OCI-M1 (cell line): ENCODE measurements at places on chromosomes 3 and 15.

GRCh38 chr15:39548561-39548960 is 32.3 kb upstream of the THBS1 start:
- DNase-seq, result no peak

DNA sequence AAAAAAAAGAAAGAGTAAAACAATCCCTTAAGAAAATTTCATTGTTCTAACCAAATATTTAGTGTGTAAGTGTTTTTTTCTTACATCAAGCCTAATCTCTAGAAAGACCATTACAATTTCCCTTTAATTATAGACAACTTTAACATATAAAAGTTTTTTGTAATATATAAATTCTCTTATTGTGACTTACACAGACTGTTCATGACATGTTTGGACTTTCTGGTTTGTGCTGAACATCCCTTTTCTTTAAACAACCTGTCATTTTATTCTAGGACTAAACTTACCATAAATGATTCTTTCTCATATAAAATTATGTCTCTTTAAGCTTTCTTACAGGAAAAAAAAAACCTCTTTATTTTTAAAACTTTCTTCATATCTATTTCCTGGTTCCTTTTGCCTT is 13.0 kb upstream of the BTLA start:
- DNase-seq, result peak; percentile 10

DNA sequence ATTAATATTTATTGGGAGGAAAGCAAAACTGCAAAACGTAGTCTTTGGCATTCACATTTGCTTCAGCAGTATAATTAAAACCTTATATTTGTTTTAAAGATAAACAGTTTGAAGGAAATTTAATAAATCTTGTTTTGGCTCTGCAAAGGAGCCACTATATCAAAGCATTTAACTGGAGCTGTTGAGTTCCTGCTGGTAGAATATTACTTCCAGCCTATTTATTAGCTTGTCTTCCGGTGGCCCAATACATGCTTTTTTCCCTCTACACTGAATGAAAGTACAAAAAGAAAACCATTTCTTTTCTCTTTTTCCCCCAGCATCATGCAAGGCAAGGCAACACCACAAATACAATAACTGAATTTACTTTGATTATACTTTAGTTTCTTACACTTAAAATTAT is 26.3 kb downstream of the SPTSSB start:
- no peak for DNase-seq

DNA sequence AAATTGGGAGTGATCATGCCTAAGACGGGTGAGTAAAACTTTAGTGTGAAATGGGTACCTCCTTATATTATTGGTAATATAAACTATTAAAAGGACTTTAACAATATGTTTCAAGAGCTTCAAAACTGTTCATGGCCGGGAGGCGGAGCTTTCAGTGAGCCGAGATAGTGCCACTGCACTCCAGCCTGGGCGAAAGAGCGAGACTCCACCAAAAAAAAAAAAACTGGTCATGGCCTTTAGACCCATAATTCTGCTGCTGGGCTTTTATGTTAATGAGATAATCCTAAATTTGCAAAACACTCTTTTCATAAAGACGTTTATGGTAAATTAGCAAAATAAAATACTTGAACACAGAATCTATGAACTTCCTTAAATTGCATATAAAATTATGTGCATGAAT is 22.8 kb downstream of the TRPC1 start:
- DNase-seq, result no peak

DNA sequence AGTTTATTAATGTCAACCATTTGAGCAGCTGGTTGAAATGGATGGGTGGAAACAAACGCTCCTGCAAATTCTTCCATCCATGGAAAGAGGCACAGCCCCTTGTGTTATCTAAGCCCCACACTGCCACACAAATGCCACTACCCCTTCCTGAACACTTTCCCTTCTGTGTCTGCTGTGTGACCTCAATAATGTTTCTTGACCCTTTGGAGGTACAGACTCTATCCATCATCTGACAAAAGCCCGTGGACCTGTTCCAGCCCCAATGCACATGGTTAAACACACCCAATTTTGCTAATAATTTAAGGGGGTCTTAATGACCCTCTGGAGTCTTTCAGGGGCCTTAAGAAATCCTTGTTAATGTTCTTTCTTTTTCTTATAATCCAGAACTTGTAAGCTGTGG is 482.2 kb upstream of the CFAP20DC start:
- DNase-seq, result no peak

DNA sequence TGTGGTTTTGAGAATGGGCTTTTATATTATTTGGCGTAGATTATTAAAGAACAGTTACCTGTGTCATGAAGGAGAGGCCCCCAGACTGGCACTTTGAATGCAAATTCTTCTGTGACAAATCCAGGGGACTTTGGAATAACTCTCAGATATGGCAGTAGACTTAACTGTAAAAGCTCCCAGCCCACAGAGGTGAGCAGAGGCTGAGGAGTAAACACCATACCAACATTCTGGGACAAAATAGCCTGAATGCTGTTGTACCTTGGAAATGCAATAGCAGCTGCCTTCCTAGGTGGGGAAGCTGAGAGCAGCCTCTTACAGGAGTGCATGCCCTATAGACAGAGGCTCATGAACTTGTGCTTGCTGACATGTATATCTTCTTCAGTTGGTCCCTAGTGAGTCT is 187.6 kb upstream of the CTDSPL start:
- no peak for DNase-seq

GRCh38 chr3:40908612-40909011 is 290.7 kb upstream of the CTNNB1 start:
- DNase-seq, result no peak

DNA sequence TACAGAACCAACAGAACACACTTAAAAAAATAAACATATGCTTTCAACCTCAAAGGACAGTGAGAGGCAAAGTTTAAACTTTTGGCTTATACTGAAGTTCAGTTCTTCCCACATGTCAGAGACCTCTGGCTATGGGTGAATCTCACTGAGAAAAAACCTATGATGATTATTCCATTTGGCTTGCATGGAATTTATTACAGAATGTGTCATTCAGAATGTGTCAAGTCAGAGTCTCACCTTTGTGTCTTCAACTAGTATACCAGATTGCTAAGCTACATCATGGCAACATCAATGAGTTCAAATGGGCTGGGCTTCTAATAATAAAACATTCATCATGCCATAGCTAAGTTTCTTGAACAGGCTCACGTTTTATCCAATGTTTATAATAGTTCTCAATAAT is 987.0 kb downstream of the NTRK3 start:
- DNase-seq, result no peak

DNA sequence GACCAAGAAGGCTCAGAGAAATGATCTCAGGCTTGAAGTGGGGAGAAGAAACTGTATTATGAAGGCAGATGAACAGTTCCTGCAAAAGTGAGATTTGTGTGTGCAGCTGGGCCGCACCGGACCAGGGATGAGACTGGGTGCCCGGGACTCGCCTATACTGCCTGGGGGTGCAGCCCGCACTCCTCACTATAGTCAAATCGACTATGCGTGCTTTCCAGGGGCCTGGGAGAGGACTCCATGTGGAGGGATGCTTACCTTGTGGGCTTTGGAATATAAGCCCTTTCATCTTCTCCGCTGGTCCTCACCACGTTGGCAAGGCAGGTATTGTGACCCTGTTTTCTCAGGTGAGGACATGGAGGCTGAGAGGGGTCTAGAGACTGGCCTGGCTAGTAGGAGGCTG is 32.9 kb upstream of the APOD start:
- no peak for DNase-seq

- DNase-seq, result peak; percentile 14
Measured at GRCh38 chr3:141231952-141232823, 563 bp downstream of the PXYLP1 start.

- no peak for DNase-seq
Measured at GRCh38 chr15:75995611-75996010, 16.6 kb downstream of the NRG4 start.

- no peak for DNase-seq
Measured at GRCh38 chr15:34018021-34018645, 20.9 kb downstream of the AVEN start.

DNA sequence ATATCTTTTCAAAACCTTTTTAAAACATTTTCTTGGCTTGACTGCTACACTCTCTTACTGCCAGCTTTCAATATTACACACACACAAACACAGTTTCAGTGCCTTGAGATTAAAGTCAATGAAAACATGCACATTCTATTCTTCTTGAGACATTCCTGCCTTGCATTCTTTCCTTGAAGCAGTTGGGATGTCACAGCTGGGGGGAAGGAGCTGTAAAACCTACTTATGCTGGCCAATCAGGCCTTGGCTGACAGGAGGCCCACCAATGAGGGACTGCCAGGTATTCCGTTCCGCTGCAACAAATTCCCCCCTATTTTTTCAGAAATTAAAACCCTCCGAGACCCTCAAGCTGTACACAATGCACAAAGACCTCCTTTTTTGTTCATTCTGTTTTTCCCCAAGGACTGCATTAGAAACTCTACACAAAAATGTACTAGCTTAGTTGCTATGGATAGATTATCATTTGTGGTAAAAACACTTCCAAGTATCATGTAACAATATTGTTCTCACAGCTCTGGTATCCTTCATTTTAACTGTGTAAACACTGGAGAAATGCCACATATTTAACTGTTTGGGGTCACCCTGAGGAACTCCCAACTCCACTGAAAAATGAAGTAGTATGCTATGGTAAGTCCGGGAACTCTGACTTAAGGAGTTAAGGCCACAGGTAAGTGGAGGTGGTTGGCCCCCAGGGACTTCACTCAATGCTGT is 18.5 kb downstream of the FSTL1 start:
- DNase-seq, result no peak

- no peak for DNase-seq
Measured at GRCh38 chr3:40845447-40845846, 320.7 kb downstream of the ZNF621 start.

GRCh38 chr3:52313774-52314188 is 2.3 kb upstream of the DNAH1 start:
- DNase-seq, result peak; percentile 5

DNA sequence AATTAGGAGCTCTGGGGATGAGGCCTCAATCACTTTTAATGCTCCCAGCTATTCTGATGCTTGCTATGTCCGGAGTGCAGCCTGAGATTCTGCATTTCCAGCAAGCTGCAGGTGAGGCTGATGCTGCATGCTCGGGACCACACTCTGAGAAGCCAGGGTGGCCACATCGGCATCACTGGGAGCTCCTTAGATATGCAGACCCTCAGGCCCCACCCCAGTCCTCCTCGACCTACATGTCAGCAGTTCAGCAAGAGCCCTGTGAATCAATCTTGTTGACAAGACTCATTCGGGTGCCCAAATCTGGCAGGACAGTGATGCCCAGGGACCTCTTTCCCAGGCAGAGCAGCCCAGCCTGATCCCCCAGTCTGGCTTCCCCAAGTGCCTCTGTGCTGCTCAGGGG is 44.1 kb upstream of the LCTL start:
- DNase-seq, result no peak

DNA sequence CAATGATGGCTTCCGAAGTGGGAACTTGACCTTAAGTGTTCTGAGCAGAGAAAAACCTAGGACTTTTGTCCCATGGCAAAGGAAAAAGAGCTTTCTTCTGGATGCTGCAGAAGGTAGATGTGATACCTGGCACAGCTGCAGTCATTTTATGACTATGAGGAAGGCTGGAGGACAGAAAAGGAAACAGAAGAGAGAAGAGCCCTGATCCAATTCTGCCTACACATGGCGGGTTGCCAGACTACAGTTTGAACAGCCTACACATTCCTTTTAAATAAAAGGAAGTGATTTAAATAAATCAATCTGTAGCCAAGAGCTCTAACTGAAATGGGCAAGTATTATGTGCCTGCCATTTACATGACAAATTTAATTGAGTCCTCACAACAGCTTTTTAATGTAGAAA is 43.6 kb upstream of the CHRNB4 start:
- DNase-seq, result no peak

GRCh38 chr3:122893754-122894668 is 99.1 kb downstream of the SLC49A4 start:
- DNase-seq, result no peak

DNA sequence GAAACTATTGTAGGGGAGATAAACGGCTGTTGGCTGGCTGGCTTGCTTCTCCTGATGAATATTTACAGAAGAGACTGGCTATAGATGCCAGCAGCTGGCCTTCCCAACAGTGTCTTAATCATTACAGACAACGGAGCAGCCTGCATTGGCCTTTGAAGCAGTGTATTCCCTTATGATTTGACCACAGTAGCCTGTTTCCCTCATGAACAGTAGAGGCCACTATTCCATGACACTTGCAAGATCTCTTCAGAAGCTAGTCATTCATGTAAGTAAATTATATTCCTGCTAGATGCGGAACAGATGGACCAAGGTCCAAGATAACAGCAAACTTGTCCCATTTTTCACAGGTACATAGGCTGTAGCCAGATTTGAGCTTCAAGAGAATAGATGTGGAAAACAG is 47.3 kb downstream of the TMCO5A start:
- peak; percentile 33 for DNase-seq

DNA sequence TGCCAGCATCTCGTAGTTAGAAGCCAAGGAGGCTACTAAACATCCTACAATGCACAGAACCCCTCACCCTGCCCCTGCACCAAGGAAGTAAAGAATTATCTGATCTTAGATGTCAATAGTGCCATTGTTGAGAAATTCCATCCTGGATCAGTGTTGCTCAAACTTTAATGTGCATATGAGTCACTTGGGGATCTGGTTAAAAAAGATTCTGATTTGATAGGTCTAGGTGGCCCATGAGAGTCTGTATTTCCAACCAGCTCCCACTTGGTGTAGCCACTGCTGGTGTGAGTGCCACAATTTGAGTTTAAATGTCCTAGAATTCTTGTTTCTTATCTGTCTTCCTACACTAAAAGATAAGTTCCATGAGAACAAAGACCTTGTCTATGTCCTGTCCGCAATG is 43.7 kb downstream of the TMEM45A start:
- DNase-seq, result no peak

GRCh38 chr15:23687143-23687470 is at the start of gene NDN:
NDN (minus strand) TSS chr15:23687305; CDS start chr15:23687217, 88 bp downstream.
- no peak for DNase-seq

DNA sequence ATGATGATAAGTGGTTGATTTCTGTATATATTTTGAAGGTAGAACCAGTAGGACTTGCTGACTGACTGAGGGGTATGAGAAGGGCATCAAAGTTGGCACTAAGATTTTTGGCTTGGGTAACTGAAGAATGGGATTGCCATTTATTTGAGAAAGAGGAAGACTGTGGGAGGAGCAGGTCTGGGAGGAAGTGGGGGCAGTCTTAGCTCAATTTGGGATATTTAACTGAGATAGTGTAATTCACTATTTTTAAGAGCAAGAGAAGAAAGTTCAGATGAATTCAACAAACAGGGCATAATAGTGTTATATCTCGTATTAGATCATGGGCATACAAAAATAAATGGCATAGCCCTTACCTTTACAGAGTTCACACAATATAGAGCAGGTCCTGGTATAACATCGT is 1.7 kb downstream of the BUB1B start:
- DNase-seq, result peak; percentile 30

- no peak for DNase-seq
Measured at GRCh38 chr3:35596335-35596995, 42.9 kb upstream of the ARPP21 start.

GRCh38 chr15:55555089-55555488 is 33.1 kb downstream of the PYGO1 start:
- DNase-seq, result no peak

DNA sequence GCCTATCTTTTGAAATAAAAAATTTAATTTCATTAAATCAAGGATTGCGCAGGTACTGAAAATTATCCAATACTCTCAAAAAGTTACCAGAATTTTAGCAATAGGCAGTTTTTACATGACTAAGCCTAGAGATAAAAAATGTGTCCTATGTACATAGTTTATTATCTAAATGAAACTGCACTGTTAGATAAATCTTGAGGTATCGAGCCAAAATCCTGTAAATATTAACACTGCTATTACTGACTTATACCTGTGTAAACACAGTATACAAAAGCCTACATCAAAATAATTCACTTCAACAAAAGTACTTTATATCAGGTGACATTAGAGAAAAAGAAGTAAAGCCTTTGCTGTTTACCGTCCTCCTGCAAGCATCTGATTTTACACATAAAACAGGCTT is 60.7 kb downstream of the TASOR start:
- DNase-seq, result no peak
